Tibial nerve (tissue), 4 donors: ENCODE measurements at places on chromosomes 16 and 17. TPM values are rescaled to one million over a fixed set of nuclear protein-coding genes. Genes with fewer than 3 reads are reported as not detected.

Gene SCNN1B
- 0.66 TPM for total RNA-seq

Gene TBC1D3I
- not detected for total RNA-seq

Gene ST6GALNAC2
- 58.5 TPM for total RNA-seq

Gene KRTAP4-5
- total RNA-seq = not detected

Gene UBE2G1
- total RNA-seq = 50.7 TPM

Gene CLEC18B
- total RNA-seq = 7.9 TPM

Gene HCRT
- total RNA-seq = not detected

Gene KRT24
- 0.20 TPM for total RNA-seq

Gene SOCS3
- 23.7 TPM for total RNA-seq

Gene FOXO3B
- total RNA-seq = 18.8 TPM

Gene PLK1
- total RNA-seq = 1.9 TPM

Gene SPNS3
- total RNA-seq = not detected

Gene CRYBA1
- not detected for total RNA-seq

Gene PIRT
- not detected for total RNA-seq

Gene SKAP1
- 1.2 TPM for total RNA-seq

Gene MEFV
- 8.1 TPM for total RNA-seq

Gene KRT9
- not detected for total RNA-seq

Gene RSKR
- 5.7 TPM for total RNA-seq

Gene TTYH2
- total RNA-seq = 27.2 TPM

Gene NPIPB8
- total RNA-seq = not detected

Gene SLX1A
- total RNA-seq = 45.7 TPM

Gene CNTNAP1
- 15.7 TPM for total RNA-seq

Gene ITGAX
- total RNA-seq = 1.8 TPM

Gene PIGS
- total RNA-seq = 72.6 TPM

Gene LRRC37A
- 1.8 TPM for total RNA-seq

Gene CASKIN2
- 36.0 TPM for total RNA-seq

Gene GAST
- not detected for total RNA-seq

Gene SLC9A5
- 1.3 TPM for total RNA-seq

Gene HBZ
- total RNA-seq = not detected

Gene PHB1
- total RNA-seq = 86.3 TPM

Gene NOD2
- 1.3 TPM for total RNA-seq

Gene ZFPM1
- total RNA-seq = 0.44 TPM

Gene SOX15
- 3.1 TPM for total RNA-seq

Gene CD300H
- total RNA-seq = not detected

Gene TMEM100
- 24.3 TPM for total RNA-seq

Gene NPIPA8
- 26.4 TPM for total RNA-seq

Gene KRTAP3-1
- not detected for total RNA-seq

Gene ABCC11
- total RNA-seq = not detected

Gene AMDHD2
- total RNA-seq = 64.5 TPM

Gene RASL10B
- 8.4 TPM for total RNA-seq

Gene CIBAR2
- total RNA-seq = not detected

Gene TSPOAP1
- total RNA-seq = 13.8 TPM

Gene KIFC3
- total RNA-seq = 53.9 TPM

Gene LRRC37B
- 27.6 TPM for total RNA-seq

Gene SPG7
- total RNA-seq = 134 TPM

Gene TBC1D3B
- not detected for total RNA-seq

Gene GPR139
- total RNA-seq = not detected

Gene TP53TG3C
- total RNA-seq = not detected

Gene ACLY
- 77.1 TPM for total RNA-seq
